Heart left ventricle (tissue), 16 donors: ENCODE measurements at places on chromosomes 16 and 17.

DNA sequence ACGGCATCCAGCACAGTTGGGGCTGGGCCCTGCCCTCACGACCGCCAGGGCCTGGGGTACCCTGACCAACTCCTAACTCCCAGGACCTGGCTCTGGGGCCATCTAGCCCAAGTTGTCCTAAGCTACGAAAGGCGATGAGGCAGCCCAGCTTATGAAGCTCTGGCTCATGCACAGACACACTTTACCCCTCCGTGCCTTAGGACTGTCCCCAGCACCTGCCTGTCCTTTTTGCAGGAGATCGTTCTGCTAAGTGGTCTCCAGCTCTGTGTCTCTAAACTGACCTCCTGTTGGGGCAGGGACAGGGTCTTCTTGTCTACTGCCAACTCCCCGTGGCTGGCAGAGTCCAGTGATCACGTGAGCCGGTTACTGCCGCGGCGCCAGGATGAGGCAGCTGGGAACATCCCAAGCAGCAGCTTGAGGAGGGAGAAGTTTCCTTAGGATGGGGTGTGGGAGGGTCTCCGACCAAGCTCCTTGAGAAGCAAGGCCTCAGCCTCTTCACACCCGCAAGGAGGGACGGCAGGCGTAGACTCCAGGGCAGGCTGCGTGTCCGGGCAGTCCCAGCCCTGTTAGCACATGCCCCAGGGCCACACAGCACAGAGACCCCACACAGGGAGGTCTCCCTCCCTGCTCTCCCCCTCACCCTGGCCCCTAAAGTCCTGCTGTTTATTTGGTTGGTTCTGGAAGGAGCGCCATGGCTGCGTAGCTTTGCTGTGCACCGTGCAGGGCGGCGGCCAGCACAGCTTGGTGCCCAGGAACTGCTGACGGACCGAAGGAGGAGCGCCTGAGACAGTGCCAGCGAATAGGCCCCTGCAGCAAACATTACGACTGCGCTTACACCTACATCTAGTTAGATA, 16.4 kb upstream of the METRNL start:
- DNase-seq: peak; percentile 11

GRCh38 chr16:27781195-27781524, 231.2 kb downstream of the KATNIP start:
- peak; percentile 43 for DNase-seq

DNA sequence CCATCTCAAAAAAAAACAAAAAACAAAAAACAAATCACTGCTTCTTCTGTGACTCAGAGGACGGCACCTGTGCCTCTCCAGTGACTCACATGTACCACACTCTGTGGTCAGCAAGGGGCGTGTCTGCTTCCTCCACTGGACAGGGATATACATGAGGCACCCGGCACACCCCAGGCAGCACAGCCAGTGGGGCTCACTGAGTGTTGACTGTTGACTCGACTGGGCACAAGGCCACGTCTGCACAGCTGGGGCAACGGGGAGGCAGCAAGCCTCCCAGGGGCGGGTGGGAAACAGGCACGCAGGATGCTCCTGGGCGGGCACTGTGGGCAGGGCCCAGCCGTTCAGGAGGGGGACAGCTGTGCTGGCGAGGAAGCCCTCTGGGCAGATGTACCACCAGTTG, 64.1 kb downstream of the TIMM22 start:
- DNase-seq: peak; percentile 49

DNA sequence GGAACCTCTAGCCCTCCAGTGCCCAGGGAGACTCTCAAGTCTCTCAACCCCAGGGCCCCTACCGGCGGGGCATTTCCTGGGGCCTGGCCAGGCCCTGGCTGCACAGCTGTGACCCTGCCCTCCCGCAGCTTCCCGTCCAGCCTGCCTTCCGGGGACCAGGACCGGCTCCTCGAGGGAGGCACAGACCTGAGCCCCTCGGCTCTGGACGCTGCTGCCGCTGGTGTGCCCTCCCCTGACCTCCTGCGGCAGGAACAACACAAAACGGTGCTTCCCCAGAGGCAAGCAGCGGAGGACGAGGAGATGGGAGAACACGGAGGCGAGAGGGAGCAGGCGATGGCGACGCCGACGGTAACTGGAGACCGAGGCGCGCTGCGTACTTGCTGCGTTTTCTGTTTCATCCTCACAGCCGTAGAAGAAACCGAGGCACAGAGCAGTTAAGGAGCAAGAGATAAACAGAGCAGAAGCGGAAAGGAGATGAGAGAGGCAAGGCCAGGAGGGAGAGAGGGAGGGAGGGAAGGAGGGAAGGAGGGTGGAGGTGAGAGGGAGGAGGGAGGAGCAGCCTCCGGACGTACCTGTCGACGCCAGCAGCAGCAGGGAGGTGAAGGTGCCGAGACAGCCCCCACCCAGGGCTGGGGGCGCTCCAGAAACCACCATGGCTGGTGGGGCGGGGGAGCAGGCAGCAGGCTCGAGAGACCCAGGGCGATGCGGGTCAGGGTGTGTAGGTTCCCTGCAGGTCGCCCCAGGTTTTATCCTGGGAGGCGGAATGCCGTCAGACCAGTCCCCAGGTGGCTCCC, at the start of gene PRSS22:
Gene PRSS22, minus strand, starts transcription at position 720 of the 794 bp plus-strand sequence. Its CDS starts 66 bp downstream, at position 654.
- DNase-seq: no peak

- DNase-seq: no peak
These were observed 13.2 kb upstream of the RPTOR start for GRCh38 chr17:80531400-80531799.

DNA sequence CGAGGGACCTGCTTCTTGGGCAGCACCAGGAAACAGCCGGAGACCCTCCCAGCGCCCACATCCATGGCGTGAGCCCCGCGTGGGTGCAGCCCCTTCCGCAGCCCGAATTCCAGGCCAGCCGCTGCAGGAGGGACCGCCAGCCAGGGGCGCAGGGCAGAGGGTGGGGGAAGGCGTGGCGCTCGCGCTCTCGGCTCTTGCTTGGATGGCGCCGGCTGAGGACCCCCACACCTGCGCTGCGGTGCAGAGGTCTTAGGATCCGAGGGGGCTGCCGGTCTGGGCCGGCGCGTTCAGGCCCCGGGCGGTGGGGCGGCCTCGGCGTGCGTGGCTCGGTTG, 28.8 kb downstream of the ACTG1 start:
- no peak for DNase-seq

- peak; percentile 69 for DNase-seq
These were observed 5.2 kb downstream of the ITPRIPL2 start for GRCh38 chr16:19118938-19119431.

DNA sequence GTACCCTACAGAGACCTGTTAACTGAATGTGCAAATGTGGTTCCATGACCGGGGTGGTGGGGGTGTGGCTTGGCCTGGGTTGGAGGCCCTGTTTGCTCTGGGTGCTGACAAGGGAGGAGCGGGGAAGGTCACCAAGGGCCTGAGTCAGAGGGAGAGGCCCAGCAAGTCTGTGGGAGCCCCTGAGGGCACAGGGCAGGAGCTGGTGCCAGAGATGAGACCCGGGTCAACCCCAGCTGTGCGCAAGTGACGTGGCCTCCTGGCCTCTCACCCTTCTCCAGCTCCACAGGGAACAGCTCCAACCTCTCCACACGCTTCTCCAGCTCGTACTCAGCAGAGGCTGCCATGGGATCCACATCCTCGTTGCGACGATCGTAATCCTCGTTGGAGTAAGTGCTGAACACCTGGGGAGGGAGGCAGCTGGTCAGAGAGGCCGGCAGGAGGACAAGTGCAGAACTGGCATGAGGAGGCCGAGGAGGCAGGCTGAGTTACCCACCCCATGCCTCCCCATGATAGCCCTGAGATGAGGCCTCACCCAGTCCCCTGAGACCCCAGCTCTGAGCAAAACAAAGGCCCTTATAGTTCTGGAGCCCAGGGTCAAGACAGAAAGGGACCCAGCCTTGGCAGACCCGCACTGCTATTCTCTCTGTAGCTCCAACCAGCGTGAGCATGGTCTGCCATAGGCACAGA, 5.5 kb downstream of the PPP1R9B start:
- peak; percentile 69 for DNase-seq

DNA sequence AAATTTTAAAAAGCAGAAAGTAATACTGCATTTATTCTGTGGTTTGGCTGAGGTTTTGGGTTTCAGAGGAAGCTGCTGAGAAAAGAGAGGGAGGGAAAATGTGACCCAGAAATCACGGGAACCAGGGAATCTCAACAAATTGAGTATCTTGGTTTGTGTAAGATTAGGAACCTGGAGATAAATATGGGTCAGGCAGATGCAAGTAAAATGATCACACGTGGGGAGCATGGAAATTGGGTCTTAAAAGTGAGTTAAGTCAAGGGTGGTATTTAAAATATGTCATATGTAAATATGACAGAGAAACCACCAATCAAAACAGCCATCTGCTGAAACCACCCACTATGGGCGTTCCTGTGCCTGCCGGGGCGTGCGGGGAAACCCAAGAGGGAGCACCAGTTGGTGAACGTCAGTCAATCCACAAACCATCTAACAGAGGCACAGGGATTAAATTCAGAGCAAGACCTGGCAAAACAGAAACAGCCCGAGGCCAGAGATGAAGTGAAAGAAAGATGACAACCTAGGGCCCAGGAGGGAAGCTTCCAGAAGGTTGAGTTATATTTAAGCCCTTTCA, 33.4 kb downstream of the CDH13 start:
- DNase-seq: no peak
